Stimulated activated CD4-positive, alpha-beta T cell treated with anti-CD3 and anti-CD28 coated beads, Interleukin-15, amount 100 ng/mL, for 1 hour (primary cell): ENCODE measurements at places on chromosomes 5 and 9.
A peak's percentile ranks its signal among the peaks of the same experiment; 100 is the strongest.

- DNase-seq, result no peak
These were observed 28.4 kb downstream of the RFX3 start for GRCh38 chr9:3497401-3497800.

- DNase-seq, result no peak
These were observed 21.1 kb upstream of the EEIG1 start for GRCh38 chr9:128001779-128002298.

DNA sequence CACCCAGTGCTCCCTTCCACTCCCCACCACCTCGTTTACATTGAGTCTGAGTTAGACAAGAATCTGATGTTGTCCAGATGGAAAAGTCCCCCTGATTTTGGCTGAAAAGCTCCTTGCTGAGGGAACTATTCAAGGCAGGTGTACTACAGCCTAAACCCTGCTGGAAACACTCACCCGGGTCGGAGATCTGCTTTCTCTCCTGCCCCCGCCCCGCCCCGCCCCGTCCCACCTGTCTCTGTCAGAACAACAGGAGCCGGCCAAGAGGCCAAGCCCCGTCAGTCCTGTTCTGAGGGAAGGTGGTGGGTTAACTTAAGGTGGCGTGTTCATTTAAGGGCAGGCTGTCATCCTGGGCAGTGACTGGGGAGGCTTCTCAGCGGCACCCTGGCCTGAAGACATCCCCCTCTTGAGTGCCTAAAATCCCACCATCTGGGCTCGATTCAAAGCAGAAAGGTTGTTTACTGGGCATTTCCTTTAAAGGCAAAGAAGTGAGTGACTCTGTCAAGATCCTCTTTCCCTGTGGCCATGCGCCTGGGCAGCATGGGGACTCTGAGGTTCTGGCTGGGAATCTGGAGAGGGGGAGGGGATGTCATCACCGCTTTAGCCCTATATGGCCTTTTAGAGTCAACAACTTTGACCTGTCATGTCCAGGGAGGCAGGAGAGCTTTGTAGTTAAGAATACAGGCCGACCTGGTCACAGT lies 71.1 kb upstream of the NEURL1B start:
- no peak for DNase-seq

- DNase-seq, result no peak
These were observed 145.7 kb downstream of the TLE1 start for GRCh38 chr9:81543695-81544094.

DNA sequence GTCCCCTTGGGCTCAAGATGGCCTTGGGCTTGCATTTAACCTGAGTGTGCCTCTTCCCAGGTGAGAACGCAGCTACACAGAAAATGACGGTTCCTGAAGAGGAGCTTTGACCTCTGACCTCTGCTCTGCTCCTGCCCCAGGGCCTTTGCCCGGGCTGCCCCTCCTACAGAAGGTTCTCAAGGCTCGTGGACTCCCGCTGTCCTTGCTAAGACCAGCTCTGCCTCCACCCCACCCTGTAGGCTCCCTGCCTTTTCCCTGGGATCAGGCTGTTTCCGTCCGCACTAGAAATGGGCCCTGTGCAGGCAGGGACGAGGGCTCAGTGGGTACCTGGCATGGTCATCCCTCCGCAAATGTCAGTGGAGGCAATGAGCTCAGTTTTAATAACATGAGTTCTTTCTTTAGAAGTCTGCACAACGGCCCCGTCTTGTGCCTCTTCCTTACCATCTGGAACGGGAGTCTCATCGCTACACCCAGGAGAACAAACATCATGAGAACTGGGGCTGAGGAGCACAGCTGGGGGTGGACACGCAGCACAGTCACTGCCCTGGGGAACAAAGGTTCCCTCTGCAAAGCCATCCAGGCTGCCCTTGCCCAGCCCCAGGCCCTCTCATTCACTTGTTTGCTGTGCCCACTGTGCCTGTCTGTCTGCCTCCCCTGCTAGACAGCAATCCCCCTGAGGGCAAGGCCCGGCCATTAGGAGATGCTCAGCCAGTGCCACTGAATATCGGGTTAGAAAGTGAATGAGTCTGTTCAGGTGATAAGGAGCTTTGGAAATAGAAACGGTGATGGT lies 26.7 kb upstream of the LPCAT1 start:
- DNase-seq, result no peak

GRCh38 chr5:143635146-143635752 lies 176.7 kb upstream of the HMHB1 start:
- no peak for DNase-seq

DNA sequence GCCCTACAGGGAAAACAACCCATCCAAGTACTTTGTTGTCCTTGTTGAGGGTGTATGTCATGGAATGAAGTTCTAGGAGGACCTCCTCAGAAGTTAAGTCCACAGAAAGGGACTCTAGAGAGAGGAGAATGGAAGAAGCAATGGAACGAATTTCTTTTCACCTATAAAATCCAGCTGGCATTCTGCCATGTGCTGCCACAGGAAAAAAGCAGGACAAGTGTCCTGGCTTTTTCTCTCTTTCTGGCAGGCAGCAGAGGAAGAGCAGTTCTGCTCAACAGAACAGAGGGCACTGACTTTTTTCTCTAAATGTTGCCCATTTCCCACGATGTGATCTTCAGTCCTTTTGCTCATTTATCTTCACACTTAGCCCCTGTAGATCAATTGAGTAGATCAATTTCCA lies 240.8 kb downstream of the MCTP1 start:
- no peak for DNase-seq

GRCh38 chr5:170277867-170278281 lies 19.7 kb downstream of the LCP2 start:
- no peak for DNase-seq

DNA sequence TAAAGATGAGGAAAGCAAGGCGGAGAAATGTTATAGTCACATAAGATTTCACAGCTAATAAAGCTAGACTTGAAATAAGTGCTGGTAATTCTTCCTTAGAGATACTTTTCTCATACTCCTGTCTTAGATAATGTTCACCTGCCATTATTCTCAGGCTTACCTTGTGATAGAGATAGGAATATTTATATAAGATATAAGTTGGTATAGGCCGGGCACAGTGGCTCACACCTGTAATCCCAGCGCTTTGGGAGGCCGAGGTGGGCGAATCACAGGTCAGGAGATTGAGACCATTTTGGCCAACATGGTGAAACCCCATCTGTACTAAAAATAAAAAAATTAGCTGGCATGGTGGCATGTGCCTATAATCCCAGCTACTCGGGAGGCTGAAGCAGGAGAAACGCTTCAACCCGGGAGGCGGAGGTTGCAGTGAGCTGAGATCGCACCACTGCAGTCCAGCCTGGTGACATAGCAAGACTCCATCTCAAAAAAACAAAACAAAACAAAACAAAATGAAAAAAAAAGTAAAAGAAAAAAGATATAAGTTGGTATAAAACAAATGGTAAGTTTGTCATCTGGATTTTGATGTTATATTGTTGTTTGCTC lies 1918.4 kb downstream of the MAT2B start:
- DNase-seq, result no peak

DNA sequence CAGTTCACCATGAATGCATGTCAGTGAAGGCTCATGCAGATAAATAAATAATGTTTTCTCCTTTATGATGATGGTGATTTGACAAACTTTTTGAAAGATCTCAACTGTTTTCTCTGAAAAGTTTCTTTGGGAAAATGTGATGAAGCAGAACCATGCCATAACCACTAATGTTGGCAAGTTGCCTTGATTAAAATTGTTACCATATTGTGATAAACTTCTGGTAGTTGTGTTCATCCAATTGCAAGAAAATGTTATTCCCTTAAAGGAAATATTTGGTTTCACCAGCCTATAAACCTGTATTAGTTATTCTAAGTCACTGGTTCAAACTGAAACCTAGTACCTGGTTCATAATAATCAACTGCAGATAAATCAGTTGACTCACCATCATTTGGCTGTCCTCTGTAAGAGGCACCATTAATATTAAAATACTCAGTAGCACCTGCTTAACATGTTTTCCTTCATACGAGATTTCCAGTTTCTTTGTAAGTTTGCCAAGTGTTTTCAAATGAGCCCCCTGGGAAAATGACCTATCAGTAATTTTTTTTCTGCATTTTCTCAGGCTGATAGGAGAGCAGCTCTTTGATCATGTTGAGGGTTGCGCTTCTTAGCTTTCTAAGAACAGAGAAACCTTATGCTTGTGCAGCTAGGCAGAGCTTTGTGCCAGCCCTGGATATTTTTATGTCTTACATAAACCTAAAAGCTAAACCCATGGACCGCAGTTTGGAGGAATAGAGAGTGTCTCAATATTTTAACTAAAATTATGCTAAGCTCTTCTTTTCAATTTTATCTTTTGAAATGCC lies 88.0 kb downstream of the LURAP1L start:
- DNase-seq, result no peak

DNA sequence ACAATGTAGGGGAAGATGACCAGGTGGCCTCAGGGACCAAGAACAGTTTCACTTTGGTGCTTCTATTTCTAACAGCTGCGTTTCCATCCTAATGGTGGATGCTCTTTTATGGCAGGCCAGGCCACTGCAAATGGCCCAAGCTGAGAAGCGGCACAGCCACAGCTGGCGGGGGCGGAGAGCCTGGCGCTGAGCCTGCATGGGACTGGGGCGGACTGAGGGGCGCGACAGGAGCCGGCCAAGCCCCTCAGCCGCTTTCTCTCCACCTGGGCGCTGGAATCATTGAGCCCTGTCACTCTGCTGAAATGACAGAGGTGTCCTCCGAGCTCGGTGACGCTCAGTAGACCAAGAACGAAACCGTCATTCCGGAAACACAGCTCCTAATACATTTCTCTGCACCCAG lies 317.3 kb upstream of the PDE4D start:
- no peak for DNase-seq

GRCh38 chr5:81165493-81166119 lies 67.5 kb upstream of the CKMT2 start:
- peak; percentile 32 for DNase-seq

- DNase-seq, result no peak
These were observed 5.1 kb upstream of the SLC22A4 start for GRCh38 chr5:132289097-132289496.

DNA sequence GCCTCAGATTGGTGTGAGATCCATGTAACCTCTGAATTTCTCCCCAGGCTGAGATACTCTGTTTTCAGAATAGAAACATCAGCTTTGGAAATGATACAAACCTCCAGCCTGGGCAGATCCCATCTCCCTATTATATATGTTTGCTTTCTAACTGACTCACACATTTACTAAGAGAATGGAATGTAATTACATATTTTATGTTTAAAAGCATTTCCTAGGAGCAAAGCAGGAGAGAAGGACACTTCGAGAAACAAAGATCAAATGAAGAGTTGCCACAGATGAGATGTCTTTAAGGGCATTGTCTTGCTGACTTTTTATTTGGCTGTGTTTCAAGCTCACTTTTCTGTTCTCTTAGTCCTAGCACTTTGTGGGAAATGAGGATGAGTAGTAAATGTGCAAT lies 96.3 kb downstream of the CDH18 start:
- DNase-seq, result no peak

GRCh38 chr9:133774799-133775198 lies 36.6 kb upstream of the SARDH start:
- DNase-seq, result no peak

GRCh38 chr9:126155756-126156664 lies 170.6 kb upstream of the MVB12B start:
- DNase-seq, result no peak
